ENCODE measurements at places on chromosomes 16 and 17.

- no peak for DNase-seq
Measured at GRCh38 chr16:84953190-84953746, 58.1 kb downstream of the ZDHHC7 start.

GRCh38 chr16:56847173-56847910, 17.7 kb upstream of the SLC12A3 start:
- DNase-seq: no peak

DNA sequence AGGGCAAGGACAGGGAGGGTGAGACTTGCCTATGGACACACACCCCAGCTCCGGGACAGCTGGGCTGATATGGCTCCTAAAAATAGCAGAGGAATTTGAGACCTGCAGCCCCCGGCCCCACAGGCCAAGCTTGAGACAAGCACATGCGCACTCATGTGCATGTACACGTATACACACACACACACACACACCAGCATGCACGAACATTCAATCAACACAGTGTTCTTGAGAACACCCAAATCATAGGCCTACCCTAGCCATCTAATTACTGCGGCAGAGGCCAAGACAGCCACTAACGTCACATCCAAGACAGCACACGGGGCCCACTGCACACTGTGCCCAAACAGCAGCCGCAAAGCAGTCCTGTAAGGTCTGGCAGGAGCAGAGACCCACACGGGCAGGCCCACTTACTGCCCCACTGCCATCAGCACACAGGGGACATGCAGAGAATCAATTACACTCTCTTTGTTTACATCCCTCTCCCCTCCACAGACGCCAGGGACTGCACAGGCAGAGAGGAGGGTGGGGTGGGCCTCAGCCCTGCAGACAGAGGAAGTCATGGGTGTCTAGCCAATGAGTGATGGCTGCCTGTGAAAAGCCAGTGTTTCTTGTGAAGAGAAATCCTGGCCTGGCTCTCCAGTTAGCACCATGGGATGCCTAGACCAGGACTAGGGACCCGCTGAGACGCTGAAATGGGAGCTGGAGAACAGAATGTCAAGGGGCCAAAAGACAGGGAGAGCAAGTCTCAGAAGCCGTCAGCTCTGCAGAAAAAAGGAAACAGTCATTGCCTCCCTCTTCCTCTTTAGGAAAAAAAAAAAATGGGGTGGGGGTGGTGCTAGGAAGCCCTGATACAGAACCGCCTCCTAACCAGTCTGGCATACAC, 39.3 kb downstream of the MYO18A start:
- DNase-seq: no peak

GRCh38 chr17:6162892-6163291, 92.7 kb downstream of the WSCD1 start:
- no peak for DNase-seq

DNA sequence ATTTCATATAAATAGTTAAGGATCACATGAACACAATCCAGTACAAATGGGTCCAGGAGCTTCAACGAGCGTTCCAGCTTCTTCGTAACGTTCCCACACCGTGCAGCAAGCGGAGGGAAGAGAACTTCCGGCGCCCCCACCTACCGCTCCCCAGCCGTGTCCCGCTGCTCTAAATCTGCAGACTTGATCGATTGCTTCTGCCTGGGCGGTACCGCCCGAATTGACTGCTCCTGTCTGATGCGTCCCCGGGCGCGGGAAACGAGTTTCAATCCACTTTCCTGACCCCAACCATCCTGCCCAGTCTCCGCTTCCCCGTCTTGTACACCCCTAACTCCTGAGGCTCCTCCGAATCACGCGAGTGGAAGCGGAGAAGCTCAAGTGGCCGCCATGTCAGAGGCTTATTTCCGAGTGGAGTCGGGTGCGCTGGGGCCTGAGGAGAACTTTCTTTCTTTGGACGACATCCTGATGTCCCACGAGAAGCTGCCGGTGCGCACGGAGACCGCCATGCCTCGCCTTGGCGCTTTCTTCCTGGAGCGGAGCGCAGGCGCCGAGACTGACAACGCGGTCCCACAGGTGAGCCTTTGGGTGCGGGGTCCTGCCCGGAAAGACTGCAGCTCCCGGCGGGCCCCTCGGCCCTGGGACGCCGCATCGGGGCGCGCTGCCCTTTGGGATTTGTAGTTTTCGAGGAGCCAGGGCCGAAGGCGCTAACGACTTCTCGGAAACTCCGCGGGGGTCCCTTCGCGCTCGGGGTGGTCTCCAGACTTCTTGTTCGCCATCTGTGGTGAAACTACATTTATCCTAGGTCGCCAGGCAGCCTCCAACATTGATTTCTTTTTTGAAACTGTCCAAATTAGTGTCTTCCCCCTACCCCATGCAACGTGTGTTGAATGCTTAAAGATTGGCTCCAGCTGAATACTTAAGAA, at the start of gene GINS3:
Gene GINS3 (plus strand): TSS at position 257 of the 923 bp plus-strand sequence. CDS start 131 bp downstream, at position 388.
- DNase-seq: peak; percentile 77

DNA sequence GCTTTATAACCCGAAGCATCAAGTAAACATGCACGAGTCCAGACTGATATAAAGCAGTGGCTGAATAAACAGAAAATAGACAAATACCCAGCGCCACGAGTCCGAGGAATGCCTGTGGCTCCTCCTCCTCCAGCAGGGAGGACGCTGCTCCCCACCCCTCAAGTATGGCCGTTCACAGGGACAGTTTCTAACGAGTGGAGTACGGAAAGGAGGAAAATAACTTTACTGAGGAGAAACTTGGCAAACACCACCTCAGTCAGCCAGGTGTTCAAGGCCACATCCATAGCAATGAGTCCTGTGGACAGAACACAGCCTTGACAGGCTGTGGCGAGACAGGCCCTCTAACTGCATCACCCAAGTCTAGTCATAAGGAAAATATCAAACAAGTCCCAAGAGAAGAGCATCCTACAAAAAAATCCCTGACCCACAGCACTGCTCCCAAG, 9.2 kb downstream of the ZDHHC7 start:
- DNase-seq: no peak

- DNase-seq: no peak
Measured at GRCh38 chr17:37234106-37234505, 141.7 kb upstream of the C17orf78 start.

DNA sequence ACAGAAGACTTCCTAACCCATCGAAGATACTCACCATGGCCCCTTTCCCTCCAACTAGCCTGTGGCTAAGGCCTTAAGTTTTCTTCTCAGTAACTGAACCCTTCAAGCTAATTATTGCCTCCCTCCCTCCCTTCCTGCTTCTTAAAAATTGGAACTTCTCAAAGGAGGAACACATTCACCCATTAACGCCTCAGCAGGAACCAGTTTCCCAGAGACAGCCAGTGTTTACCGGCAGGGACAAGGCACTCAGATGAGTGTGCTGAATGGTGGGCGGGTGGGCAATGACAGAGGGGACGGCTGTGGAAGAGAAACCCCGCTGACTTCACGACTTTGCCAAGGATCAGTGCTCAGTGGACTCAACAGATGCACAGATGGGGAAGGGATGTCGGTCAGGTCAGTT, 20.3 kb downstream of the PITPNA start:
- DNase-seq: no peak

DNA sequence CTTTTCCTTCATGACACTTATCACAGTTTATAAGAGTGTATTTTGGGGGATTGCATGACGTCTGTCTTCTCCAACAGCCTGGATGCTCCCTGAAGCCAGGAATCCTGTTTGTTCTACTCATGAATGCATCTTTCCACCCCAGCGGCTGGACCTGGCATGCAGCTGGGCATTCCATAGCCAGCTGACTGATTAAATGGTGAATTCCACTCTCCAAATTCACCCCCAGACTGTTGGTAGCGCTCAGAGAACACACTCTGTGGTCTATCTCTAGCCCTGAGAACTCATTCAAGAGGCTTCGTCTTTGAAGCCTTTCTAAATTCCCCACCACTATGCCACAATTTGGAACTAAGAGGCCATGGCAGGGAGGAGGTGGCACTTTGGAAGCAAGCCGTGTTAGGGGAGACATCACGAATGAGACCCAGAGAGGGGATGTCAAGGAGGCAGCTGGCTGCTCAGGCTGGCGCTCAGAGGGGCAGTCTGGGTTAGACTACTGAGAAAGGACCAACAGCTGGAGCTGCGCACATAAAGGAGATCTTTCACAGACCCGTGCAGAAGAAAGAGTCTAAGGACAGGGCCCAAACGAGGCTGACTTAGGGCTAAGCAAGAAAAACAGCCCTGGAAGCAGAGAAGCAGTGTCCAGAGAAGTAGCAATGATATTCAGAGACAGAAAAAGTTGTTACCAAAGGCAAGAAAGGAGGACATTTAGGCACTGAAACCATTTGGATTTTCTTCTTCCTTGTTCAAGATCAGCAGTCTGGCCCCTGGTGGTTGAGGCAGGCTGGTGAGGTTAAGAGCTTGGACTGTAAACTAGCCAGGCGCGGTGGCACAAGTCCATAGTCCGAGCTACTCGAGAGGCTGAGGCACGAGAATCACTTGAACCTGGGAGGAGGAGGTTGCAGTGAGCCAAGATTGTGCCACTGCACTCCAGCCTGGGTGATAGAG, 42.4 kb upstream of the ZNF629 start:
- DNase-seq: no peak

- DNase-seq: no peak
Measured at GRCh38 chr16:4676831-4677230, 16.5 kb upstream of the NUDT16L1 start.

- no peak for DNase-seq
Measured at GRCh38 chr17:73286863-73287296, 24.9 kb downstream of the CDC42EP4 start.

GRCh38 chr16:57115168-57115513, 22.8 kb downstream of the CPNE2 start:
- no peak for DNase-seq

GRCh38 chr16:70611224-70611598, 35.1 kb upstream of the IL34 start:
- no peak for DNase-seq

DNA sequence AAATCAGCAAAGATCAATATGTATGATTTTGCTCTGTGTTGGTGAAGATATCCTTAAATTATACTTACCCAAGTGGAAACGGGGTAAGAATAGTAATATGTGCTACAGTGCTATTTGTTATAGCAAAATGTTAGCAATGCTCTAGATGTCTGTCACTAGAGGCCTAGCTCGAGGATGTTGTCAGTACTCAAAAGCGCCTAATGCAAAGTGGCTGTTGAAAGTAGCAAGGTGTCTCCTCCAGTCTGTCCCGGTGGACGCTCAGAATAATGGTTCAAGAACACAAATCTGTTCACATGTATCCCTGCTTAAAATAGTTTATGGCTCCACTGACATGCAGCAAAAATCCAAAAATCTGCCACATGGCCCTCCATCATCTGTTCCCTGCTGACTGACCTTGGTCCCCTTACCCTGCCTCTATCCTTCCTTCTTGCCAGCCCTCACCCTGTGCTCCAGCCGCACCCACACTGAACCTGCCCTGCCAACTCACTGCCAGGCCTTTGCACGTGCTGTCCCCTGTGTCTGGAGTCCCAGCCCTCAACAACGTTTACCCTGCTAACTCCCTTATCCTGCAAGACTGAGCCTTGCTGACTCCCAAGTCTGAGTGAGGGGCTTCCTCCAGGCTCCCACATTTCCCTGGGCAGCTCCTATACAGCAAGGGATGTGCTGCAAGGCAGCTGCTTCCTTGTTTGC, 9.6 kb upstream of the RNF112 start:
- no peak for DNase-seq

- DNase-seq: no peak
Measured at GRCh38 chr16:1336619-1337018, 3.2 kb downstream of the BAIAP3 start.

DNA sequence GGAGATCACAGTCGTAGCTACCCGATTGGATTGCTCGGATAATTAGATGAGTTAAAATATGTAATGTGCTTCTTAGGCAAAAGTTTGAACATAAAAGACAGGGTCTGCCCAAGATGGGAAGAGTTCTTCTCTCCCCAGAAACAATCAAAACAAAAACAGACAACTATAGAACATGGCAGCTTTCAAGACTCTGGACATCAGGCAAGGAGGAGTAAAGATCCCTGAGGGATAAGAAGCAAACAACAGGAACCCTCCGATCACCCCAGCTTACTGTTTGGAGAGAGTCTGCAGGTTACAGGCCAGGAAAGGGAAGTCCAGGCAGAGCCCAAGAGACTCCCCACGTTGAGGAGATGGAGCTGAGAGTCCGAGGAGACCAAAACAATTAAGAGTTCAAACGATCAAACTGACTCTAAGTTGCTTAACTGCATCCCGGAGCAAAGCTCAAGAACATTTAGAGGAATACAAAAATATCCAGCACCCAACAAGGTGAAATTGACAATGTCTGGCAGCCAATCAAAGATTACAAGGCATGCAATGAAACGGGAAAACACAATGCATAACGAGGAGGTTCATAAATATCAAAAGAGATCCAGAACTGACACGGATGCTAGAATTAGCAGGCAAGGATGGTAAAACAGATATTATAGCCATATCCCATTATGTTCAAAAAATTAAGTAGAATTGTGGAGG, 3.9 kb downstream of the ASGR2 start:
- no peak for DNase-seq

DNA sequence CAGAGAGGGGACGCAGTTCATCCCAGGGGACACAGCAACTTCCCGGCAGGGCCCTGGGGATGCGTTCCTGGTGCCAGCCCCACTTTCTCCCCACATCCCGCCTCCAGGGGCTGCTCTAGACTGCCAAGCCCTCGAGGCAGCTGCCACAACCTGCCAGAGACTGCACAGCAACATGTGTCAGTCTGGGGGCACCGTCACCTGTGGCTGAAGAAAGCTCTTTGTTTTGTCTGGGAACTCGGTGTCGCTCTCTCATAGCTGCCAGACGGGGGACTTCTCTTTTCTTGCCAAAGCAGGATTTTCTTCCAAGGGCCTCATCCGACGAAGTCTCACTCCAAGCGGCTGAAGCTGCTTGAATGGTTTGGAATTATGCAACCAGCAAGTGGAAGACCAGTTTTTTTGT, 43.7 kb downstream of the COTL1 start:
- no peak for DNase-seq

DNA sequence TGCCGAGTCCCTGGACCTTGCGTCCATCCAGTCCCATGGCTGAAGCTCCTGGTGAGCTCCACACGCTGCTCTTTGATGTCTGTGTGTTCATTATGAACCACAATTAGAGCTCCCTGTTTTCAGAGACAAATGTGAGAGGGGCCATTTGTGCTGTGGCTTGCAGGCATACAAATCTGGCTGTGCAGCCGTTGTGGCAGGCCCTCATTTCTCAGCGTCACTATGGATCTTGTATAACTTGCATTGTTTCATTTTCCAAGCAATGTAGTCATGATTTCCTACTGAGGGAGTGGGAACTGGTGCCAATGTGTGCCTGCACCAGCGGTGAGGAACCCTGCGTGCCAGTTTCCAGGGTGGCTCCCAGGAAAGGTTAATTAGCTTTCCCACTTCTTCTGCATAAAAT, 542.6 kb downstream of the TMEM114 start:
- DNase-seq: no peak

GRCh38 chr17:1036171-1036844, 39.4 kb downstream of the TIMM22 start:
- no peak for DNase-seq

DNA sequence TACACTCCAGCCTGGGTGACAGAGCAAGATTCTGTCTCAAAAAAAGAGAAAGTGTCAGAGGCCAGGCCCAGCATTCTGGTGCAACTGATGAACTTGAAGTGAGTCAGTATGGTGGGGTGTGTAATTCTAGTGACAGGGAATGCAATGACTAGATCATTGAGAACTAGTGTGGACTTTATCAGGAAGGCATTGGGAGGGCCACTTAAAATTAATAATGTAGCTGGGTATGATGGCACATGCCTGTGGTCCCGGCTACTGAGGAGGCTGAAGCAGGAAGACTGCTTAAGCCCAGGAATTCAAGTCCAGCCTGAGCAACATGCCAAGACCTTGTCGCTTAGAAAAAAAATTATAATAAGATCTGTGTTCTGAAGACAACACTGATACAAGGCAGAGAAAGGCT, 90.8 kb downstream of the STX8 start:
- no peak for DNase-seq

Data from activated CD4-positive, alpha-beta T cell treated with anti-CD3 and anti-CD28 coated beads for 24 hours (primary cell).